IMR-90 (cell line): ENCODE measurements at places on chromosomes 7 and 10. TPM values are rescaled to one million over a fixed set of nuclear protein-coding genes. Genes with fewer than 3 reads are reported as not detected.

The AKR1B15 gene
- not detected in 2 replicates for total RNA-seq

The CRTAC1 gene
- total RNA-seq = not detected in 2 replicates

The C10orf105 gene
- total RNA-seq = under 0.01 TPM in 1 of 2 replicates, not detected in the other

The ZNF503 gene
- 0.36 and 0.83 TPM in 2 replicates for total RNA-seq

The SNX10 gene
- total RNA-seq = not detected in 2 replicates

The SFTPA2 gene
- total RNA-seq = not detected in 2 replicates

The CLDN15 gene
- 0.56 and 0.72 TPM in 2 replicates for total RNA-seq

The VAX1 gene
- not detected in 2 replicates for total RNA-seq

The SPAG6 gene
- not detected in 2 replicates for total RNA-seq

The RARRES2 gene
- total RNA-seq = not detected in 2 replicates

The AKR1C8 gene
- total RNA-seq = not detected in 2 replicates

DNA sequence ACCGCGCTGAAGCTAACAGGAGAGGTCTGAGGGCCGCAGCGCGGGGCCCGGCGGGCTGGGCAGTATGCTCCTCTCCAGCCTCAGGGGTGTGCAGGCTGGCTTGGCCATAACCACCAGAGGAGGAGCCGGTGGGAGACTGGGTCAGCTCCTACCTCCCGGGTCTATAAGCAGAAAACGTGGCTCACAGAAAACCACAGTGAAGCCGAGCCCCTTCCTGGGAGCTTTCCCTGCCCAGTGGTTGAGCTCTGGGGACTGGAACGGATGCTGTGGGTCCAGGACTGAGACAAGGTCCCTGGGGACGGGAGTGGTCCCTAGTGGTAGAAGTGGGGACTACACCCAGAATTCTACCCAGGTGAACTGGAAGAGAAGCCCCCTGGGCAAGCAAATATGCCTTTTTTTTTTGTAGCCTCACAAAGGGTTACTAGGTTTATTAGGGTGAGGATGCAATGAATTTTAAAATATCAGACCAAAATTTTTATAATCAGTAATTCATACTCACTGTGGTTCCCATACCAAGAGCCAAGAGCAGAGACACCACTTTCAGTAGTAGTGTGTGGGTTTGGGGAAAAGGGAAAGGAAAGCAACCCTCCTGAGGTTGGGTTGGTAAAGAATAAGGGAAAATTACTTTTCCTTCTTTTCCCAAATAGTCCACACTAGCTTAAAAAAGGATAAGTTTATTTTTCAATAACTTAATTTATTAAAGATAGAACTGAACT, 67.9 kb upstream of the PRKCQ start:
- H3K4me1 ChIP-seq = no peaks in the 10 kb centered on the region
- no peaks in the 10 kb centered on the region for H3K36me3 ChIP-seq
- no peak for DNase-seq
- H3K27ac ChIP-seq = no peak overlapping the region
- peaks cover 1% of the 10 kb centered on the region; the same call in 1 of the 2 replicates for H3K27me3 ChIP-seq
- H3K4me3 ChIP-seq = no peak overlapping the region

GRCh38 chr10:13930120-13930519, 343.4 kb downstream of the PRPF18 start:
- no peaks in the 10 kb centered on the region for H3K36me3 ChIP-seq
- no peaks in the 10 kb centered on the region for H3K27me3 ChIP-seq
- no peak overlapping the region for H3K4me3 ChIP-seq

- H3K27me3 ChIP-seq = no peaks in the 10 kb centered on the region
- no peak overlapping the region for H3K27ac ChIP-seq
- peak; percentile 35 for DNase-seq
- H3K4me1 ChIP-seq = peaks cover 14% of the 10 kb centered on the region
- H3K36me3 ChIP-seq = no peaks in the 10 kb centered on the region
- no peak overlapping the region for H3K4me3 ChIP-seq
Observed at GRCh38 chr7:78080811-78081210, 282.2 kb downstream of the PHTF2 start.

DNA sequence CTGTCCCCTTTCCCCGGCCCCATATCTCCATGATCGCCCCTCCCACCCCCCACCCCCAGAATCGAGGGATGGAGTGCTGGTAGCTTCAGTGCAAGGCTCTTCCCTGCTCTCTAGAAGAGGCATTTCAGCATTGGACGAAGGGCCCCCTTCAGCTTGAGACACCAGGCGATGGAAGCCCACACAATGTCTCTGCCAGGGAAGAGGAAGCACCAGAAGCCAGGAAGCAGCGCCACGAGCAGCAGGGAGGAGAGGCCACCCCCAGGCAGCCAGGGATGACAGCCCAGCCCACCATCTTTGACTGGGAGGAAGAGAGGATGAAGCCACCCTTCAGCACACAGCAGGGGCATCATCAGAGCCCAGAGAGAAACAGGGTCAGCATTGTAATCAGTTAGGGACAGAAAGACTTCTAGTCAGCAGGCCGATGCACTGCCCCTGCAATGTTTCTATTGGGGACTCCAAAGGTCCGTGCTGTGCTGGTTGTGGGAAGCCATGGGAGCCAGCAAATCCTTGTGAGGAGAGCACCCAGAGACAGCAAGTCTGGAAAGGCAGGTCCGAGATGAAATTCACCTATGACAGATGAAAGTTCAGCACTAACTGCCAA, 15.7 kb downstream of the TMEM72 start:
- no peak for DNase-seq
- H3K27ac ChIP-seq = no peak overlapping the region
- no peaks in the 10 kb centered on the region for H3K4me1 ChIP-seq
- H3K4me3 ChIP-seq = no peak overlapping the region
- peaks cover 24% of the 10 kb centered on the region for H3K27me3 ChIP-seq
- H3K36me3 ChIP-seq = no peaks in the 10 kb centered on the region

- DNase-seq = no peak
- no peaks in the 10 kb centered on the region for H3K4me1 ChIP-seq
- no peak overlapping the region for H3K4me3 ChIP-seq
- H3K27ac ChIP-seq = no peak overlapping the region
- no peaks in the 10 kb centered on the region for H3K36me3 ChIP-seq
Observed at GRCh38 chr10:23780331-23780730, 341.5 kb downstream of the OTUD1 start.

GRCh38 chr7:9854605-9855004, 1119.1 kb upstream of the PHF14 start:
- DNase-seq = no peak
- no peak overlapping the region for H3K27ac ChIP-seq
- no peak overlapping the region for H3K4me3 ChIP-seq
- H3K4me1 ChIP-seq = no peaks in the 10 kb centered on the region
- H3K27me3 ChIP-seq = no peaks in the 10 kb centered on the region

GRCh38 chr10:16792675-16793074, 24.5 kb downstream of the RSU1 start:
- H3K27ac ChIP-seq = no peak overlapping the region
- no peaks in the 10 kb centered on the region; the same call in 1 of the 2 replicates for H3K36me3 ChIP-seq
- no peaks in the 10 kb centered on the region for H3K27me3 ChIP-seq
- peak; percentile 47 for DNase-seq
- 0 out of 2 replicates have a peak, but pooled peaks cover 1% of the 10 kb centered on the region for H3K4me1 ChIP-seq

GRCh38 chr10:92242910-92243671, 47.8 kb downstream of the CPEB3 start:
- H3K27ac ChIP-seq = no peak overlapping the region
- H3K4me3 ChIP-seq = peak overlapping the region; percentile 38; the same call in 1 of the 2 replicates
- H3K36me3 ChIP-seq = no peaks in the 10 kb centered on the region
- no peaks in the 10 kb centered on the region for H3K27me3 ChIP-seq
- peaks cover 2% of the 10 kb centered on the region; the same call in 1 of the 2 replicates for H3K4me1 ChIP-seq
- peak; percentile 64 for DNase-seq
